ENCODE measurements at places on chromosomes 11 and 22.

DNA sequence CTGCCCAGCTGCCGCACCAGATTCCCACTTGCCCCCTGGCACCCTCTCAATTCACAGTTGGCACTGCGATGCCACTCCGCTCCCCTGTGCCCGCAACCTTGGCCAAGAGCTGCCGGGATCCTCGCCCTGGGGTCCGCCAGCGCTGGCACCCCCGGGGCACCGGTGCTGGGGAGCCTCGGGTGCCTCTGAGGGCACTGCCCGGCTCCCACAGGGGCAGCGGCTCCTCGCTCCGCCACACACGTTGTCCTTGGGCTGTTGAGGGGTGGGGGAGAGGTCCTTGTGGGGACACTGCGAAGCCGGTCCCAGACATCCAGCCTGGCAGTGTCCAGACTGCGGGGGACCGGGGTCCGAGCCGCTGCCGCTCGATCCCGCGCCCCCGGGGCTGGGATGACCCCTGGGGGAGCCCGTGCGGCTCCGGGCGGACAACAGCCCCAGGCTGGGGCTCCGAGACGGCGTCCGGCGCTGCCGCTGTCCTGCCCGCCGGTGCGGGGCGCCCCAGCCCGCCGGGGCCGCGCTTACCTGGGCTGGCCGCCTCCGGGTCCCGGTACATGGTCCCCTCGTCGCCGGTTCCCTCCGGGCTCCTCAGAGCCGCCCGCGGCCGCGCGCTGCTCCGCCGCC lies 496 bp downstream of the SYT7 start:
- no peak for DNase-seq

DNA sequence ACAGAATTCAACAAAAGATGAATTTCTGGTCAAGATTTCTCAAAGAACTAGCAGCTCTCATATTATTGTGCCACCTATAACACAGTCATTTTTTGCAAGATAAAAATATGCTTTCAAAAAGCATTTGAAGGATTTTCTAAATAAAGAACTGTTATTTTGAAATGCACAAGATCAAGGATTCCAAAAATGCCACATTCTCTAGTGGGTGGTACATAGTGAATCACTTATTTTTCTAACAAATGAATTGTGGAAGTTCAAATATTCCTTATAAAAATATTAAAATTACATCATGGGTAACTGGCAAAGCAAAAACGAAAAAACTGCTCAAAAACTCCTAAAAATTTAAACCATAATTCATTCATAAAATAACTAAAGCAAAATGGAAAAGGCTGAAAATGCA lies 2.1 kb downstream of the RNF141 start:
- no peak for DNase-seq

DNA sequence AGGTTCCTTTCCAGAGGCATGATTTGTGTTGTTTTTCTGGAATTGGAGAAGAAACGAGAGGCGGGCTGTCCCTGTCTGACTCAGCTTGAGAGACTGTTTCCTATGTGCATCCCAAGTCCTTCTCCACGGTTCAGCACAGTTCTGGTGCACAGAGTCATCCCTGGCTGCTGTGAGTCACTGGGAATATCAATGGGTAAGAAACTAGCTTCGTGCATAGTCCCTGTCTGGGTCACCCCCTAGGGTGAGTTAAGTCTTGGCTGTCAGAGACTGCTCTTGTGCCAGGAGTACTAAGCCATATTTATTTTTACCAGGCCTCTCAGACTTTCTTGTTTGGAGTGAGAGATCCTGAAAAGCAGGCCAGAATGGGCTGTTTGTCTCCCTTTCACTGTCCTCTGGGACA lies 2.4 kb upstream of the LRP4 start:
- DNase-seq = no peak

- DNase-seq = no peak
Measured at GRCh38 chr11:113179181-113179704, 135.1 kb upstream of the TTC12 start.

- no peak for DNase-seq
Measured at GRCh38 chr11:126601550-126602215, 246.2 kb downstream of the ST3GAL4 start.

DNA sequence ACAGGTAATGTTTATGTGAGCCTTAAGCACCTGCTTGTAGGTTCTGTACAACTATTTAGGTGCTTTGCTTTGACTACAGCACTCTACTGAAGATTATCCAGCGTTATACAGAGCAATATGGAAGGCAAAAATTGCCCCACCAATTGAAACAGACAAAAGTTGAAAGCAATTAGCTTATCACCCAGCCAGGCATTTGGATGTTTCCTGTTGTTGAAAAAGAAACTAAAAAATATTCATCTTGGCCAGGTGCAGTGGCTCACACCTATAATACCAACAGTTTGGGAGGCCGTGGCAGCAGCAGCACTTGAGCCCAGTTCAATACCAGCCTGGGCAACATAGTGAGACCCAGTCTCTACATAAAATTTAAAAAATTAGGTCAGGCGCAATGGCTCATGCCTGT lies 18.5 kb downstream of the ATL3 start:
- no peak for DNase-seq

GRCh38 chr11:69055598-69056516 lies 7.1 kb downstream of the TPCN2 start:
- peak; percentile 88 for DNase-seq

GRCh38 chr22:49540913-49541692 lies 286.6 kb downstream of the BRD1 start:
- no peak for DNase-seq

DNA sequence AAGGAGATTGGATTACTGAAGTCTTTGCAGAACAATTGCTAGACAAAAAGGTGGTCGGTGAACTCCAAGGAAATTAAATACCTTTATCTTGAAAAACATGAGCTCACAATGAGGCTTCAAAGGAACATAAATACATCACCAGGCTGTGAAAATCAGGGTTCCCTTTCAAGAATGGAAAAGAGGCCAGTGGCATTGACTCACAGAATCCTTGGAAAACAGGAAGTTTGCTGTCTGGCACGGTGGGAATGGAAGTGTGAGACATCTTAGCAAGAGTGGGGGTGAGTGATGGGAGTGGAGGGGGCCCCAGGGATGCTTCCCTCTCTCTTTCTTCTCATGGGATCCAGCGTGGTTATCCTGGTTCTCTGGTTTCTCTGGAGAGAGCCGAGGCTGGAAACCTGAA lies 48.9 kb upstream of the TBCEL start:
- no peak for DNase-seq

DNA sequence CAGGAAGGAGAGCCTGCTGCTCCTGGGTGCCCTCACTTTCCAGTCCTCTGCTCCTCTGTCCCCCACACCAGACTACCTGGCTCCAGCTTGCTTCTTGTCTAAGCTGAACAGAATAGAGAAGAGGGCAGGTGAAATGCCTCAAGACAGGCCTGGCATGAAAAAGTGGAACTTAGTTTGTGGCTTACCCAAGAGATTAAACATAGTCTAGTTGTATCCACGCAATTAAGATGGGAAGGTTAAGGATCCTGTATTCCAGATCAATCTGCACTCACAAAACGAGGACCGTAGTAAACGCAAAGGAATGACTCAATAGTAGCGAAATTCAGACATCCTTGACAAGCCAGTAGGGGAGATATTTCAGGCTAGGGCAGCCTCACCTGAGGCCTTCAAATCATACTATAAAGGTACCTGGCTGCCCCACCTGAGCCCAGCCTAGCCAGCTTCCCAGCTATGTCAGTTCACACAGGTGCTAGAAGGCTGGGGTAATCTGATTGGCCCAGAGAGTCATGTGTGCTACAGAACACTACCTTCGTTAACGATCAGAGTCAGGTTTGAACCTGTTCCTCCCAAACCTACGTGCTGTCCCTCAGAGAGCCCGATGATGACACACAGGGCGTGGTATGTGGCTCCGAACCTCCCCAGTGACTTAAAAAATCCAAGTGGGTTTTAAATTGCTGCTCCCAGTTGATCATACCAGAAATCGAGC lies 46.5 kb downstream of the AHNAK start:
- DNase-seq = no peak

DNA sequence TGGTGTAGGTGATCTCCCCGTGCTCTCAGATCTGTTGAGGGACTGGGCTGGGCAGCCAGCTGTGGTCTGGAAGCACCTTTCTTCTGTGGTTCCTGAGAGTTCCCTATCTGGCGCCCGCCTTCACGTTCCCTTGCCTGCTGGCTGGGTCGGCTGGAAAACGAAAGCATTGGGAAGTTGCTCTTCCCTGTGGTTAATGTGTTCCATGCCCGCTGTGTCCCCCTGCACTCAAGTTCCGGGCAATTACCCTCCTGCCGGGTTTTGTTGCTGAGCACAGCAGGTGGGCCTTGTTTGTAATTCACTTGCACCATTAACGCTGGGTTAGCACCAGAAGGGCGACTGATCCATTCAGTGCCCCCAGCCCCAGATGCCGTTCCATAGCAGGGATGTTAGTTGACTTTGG lies 134.1 kb downstream of the GRIK4 start:
- no peak for DNase-seq

- DNase-seq = no peak
Measured at GRCh38 chr11:116539836-116540418, 232.9 kb downstream of the BUD13 start.

- DNase-seq = no peak
Measured at GRCh38 chr11:123525511-123525918, 95.4 kb downstream of the GRAMD1B start.

- DNase-seq = no peak
Measured at GRCh38 chr22:44691796-44692661, 10.0 kb upstream of the PRR5 start.

- DNase-seq = peak; percentile 64
Measured at GRCh38 chr11:16613512-16614381, 124.7 kb upstream of the C11orf58 start.

- no peak for DNase-seq
Measured at GRCh38 chr11:131027491-131027890, 111.2 kb upstream of the SNX19 start.
